B cell (primary cell): ENCODE measurements at places on chromosomes 11 and 22.

GRCh38 chr22:24102366-24103200, 78.7 kb upstream of the SUSD2 start:
- DNase-seq = no peak
- no peak overlapping the region for H3K4me3 ChIP-seq
- H3K27ac ChIP-seq = no peak overlapping the region

GRCh38 chr22:35419756-35420155, 19.8 kb downstream of the MCM5 start:
- no peak overlapping the region for H3K27ac ChIP-seq
- no peak overlapping the region for H3K4me3 ChIP-seq
- peaks cover 7% of the 10 kb centered on the region for H3K36me3 ChIP-seq
- no peaks in the 10 kb centered on the region for H3K27me3 ChIP-seq
- no peaks in the 10 kb centered on the region for H3K4me1 ChIP-seq

DNA sequence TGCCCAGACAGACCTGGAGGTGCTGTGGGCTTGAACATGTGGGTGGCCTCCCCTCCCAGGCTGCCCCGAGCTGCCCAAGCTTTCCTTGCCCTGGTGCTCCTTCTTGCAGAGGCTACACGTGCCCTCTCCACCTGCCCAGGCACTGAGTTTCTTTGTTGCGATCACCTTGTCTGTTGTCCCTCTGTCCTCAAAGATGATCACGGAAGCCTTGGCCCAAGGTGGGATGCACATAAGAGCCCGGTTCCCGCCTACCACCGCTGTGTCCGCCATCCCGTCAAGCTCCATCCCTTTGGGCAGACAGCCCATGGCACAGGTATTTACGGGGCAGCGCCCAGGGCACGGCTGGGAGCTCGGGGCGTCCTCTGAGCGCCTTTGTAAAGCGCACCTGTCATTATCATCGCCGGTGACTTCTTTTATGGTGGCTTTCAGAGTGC, 67.5 kb downstream of the MED15 start:
- H3K4me3 ChIP-seq = no peak overlapping the region
- DNase-seq = no peak
- no peak overlapping the region for H3K27ac ChIP-seq
- H3K36me3 ChIP-seq = peaks cover 84% of the 10 kb centered on the region
- no peaks in the 10 kb centered on the region for H3K27me3 ChIP-seq

DNA sequence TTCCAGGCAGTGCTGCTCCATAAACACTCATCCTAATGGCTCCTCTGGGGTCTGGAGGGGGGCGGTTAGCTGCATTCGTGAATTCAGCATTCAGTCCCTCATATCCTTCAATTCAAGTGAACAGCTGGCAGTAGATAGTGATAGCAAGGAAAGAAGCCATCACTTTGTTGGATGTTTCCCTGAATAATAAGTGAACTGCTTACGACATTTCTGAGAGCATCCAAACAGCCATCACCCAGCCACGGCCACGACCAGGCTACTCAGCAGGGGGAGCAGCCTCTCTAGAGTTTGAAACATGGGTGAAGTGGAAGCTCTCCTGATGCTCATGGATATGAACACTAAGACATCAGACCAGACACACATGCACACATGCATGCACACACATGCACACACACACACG, 163.6 kb downstream of the NTM start:
- no peaks in the 10 kb centered on the region for H3K27me3 ChIP-seq
- no peak overlapping the region for H3K4me3 ChIP-seq
- H3K27ac ChIP-seq = no peak overlapping the region
- no peaks in the 10 kb centered on the region for H3K4me1 ChIP-seq
- DNase-seq = no peak

- H3K36me3 ChIP-seq = no peaks in the 10 kb centered on the region
- H3K4me1 ChIP-seq = no peaks in the 10 kb centered on the region
- no peak overlapping the region for H3K4me3 ChIP-seq
- no peak overlapping the region for H3K27ac ChIP-seq
Observed at GRCh38 chr11:131637469-131638175, 267.2 kb downstream of the NTM start.

GRCh38 chr11:102177126-102177525, 66.9 kb downstream of the YAP1 start:
- no peaks in the 10 kb centered on the region for H3K27me3 ChIP-seq
- H3K4me3 ChIP-seq = no peak overlapping the region
- H3K4me1 ChIP-seq = no peaks in the 10 kb centered on the region
